Neural crest cell (in vitro differentiated cells): ENCODE measurements at places on chromosomes 3 and 15. TPM values are rescaled to one million over a fixed set of nuclear protein-coding genes. Genes with fewer than 3 reads are reported as not detected.

MME gene
- 0.52 and 0.91 TPM in 2 replicates for total RNA-seq

TPRG1 gene
- total RNA-seq, result 0.61 and 0.91 TPM in 2 replicates

AMT gene
- total RNA-seq, result 10.2 and 14.0 TPM in 2 replicates

HRG gene
- total RNA-seq, result not detected in 2 replicates

SV2B gene
- not detected in 2 replicates for total RNA-seq

GRCh38 chr3:109023656-109024254 is 70.1 kb upstream of the GUCA1C start:
- peak; percentile 44 for DNase-seq

DNA sequence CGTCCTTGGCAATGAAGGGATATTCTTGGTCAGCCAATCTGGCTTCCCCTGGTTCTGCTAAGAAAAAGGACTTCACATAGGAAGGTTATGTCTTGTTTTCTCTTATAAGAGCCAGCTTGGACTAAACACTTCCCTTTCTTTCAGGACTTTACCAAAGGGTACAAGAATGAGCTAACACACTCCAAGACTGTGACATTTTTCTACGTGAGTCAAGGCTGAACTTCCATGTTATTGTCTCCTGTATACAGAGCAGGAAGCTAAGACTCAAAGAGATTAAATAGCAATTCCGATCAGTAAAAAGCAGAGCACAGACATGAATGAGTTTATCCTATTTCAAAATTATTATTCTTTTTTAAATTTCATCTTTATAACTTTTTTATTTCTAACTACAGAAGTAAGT is 63.3 kb upstream of the STT3B start:
- DNase-seq, result no peak

DNA sequence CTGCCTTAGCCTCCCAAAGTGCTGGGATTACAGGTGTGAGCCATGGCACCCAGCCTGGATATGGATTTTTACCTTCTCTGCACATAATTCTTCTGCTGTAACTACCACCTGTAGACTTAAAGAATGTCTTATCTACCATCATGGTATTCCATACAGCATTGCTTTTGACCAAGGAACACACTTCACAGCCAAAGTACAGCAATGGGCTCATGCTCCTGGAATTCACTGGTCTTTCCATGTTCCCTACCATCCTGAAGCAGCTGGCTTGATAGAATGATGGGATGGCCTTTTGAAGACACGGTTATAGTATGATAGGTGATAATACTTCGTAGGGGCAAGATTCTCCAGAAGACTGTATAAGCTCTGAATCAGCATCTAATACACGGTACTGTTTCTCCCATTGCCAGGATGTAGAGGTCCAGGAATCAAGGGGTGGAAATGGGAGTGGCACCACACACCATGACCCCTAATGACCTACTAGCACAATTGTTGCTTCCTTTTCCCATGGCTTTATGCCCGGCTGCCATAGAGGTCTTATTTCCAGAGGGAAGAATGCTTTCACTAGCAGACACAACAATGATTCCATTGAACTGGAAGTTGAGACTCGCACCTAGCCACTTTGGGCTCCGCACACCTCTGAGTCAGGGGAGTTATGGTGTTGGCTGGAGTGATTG is 60.9 kb upstream of the CDV3 start:
- DNase-seq, result no peak

- DNase-seq, result no peak
Observed at GRCh38 chr3:17356585-17356984, 385.8 kb downstream of the TBC1D5 start.

GRCh38 chr15:50261981-50262380 is 3.5 kb downstream of the HDC start:
- DNase-seq, result no peak

DNA sequence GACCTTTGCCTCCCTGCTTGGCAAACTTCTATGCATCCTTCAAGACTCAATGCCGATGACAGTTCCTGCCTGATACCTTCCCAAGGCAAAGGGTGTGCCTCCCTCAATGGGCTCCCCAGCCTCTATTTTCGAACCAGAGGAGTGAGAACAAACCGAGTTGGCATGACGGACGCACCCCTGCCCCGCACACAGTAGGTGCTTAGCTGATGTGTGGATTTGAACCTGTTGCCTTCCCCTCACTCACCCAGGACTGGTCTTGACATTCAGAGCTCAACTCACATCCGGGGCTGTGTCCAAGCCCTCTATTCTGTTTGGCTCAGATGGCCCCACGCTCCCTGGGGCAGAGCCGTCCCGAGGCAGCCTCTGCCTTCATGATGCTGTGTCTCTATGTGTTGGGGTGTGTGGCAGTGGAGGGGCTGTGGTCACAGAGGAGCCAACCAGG is 52.2 kb upstream of the SLC6A11 start:
- no peak for DNase-seq

DNA sequence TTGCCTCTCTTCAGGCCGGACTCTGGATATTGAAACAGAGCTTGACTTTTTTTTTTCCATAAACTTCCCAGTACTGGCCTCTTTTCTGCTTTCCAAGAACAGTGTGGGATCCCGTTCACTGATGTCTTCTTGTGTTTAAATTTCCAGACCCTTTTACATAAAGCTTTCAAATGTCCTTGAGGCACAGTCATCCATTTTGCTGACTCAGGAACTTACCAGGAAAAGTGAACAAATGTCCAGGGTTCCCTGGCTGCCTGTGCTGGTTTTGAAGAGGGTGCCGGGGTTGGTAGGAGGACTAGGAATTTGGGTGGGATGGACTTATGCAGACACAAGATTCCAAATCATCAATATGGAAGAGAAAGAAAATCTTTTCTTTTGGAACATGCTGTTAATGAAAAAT is 68.1 kb downstream of the CHDH start:
- no peak for DNase-seq

DNA sequence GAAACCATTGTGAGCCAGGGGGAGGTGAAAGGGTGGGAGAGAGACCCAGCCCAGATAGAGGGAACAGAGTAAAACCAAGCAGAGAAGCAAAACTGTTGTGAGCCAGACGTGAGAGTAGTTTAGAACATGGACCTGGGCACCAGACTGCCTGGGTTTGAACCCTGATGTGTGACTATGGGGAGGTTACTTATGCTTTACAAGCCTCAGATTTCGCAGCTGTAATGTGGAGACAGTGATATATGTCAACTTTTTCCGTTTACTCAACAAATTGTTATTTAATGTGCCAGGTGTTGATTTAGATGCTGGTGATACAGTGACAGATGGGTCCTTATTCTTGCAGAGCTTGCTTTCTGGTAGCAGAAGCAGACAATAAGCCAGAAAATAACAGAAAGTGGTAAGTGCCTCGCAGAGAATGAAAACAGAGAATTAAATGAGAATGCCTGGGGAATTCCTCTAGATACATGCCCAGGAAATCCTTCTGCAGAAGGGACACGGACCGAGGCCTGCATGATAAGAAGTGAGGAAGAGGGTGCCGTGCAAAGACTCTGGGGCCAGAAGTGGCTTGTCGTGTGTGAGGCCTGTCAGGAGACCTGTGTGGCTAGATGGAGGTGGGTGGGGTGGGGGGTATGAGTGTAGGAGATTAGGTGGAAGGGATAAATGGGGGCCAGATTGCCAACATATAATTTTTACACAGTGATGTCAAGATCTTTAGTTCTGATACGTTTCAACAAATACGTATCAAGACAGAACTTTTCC is 15.0 kb downstream of the KAT2B start:
- DNase-seq, result no peak

DNA sequence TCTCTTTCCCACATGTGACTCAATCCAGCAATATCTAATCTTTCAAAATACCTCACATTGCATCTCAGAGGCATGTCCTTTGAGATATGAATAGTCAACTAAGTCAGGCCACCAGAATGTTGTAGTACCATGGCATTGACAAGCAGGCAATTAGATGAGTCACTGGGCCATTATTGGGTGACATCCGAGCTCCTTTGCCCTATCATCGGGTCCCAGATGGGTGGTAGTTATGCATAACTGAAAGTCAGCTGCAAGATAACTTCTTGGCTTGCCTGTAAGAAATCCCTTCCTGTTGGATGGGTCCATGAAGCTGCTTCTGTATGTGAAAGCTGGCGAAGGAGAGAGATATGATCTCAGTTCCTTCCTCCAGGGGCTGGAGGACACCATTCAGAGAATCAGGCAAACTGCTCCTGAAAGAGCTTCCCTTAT is 32.8 kb downstream of the ARRDC4 start:
- DNase-seq, result no peak

- no peak for DNase-seq
Observed at GRCh38 chr15:89829616-89830440, 15.2 kb upstream of the ANPEP start.

GRCh38 chr3:112047264-112047663 is 12.7 kb downstream of the TMPRSS7 start:
- no peak for DNase-seq
